ENCODE measurements at places on chromosomes 7 and 10.

- peak; percentile 86 for DNase-seq
Measured at GRCh38 chr10:99619851-99620710, at the start of gene SLC25A28. Gene SLC25A28, minus strand, starts transcription at chr10:99620439. Its CDS starts 104 bp downstream, at chr10:99620335.

GRCh38 chr10:33347211-33347610 lies 12.7 kb upstream of the NRP1 start:
- no peak for DNase-seq

GRCh38 chr7:150648353-150649079 lies 16.3 kb upstream of the GIMAP6 start:
- DNase-seq = no peak

- no peak for DNase-seq
Measured at GRCh38 chr10:71232089-71232998, 20.0 kb downstream of the UNC5B start.

DNA sequence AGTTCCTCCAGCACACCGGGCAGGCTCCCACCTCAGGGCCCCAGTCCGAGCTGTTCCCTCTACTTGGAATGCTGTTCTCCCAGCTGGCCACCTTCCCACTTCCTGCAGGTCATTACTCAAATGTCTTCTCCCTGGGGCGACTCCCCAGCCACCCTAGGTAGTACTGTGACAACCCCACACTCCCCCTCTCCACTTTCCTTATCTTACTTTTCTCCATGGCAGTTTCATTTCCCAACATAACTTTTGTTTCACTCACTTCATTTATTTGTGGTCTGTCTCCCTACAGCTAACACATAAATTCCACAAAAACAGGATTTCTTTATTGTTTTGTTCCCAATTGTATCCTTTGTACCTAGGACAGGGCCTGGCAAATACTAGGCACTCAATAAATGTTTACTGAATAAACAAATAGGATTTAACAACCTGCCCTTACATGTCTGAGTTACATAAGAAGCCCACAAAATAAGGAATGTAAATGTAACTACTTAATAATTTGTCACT lies 76.5 kb downstream of the JAZF1 start:
- no peak for DNase-seq

- no peak for DNase-seq
Measured at GRCh38 chr10:5927306-5927705, 37.3 kb downstream of the FBH1 start.

DNA sequence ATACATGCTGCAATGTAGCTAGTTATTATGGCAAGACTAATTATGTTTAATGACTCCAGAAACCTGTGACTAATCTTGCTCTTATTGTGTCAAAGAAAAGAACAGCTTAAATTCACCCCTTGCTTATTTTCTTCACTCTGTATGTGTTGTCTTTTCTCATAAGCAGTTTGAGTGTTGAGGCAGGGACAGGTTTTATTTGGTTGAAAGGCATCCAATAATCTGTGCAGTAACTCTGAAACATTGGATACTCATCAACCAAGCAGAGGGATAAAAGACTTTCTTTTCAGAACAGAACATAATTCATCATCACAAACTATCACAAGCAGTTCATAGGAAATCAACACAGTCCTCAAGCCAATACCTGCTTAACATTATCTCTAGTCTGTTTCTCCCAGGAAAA lies 797.6 kb upstream of the MBL2 start:
- no peak for DNase-seq

DNA sequence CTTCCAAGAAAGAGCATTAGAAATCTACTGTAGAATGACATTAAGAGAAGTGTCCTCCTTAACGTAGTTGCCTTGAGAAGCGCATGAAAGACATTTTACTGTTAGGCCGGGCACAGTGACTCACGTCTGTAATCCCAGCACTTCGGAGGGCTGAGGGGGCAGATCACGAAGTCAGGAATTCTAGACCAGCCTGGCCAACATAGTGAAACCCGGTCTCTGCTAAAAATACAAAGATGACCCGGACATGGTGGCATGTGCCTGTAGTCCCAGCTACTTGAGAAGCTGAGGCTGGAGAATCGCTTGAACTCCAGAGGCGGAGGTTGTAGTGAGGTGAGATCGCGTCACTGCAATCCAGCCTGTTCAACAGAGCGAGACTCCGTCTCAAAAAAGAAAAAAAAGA lies 28.9 kb downstream of the TARP start:
- DNase-seq = no peak

DNA sequence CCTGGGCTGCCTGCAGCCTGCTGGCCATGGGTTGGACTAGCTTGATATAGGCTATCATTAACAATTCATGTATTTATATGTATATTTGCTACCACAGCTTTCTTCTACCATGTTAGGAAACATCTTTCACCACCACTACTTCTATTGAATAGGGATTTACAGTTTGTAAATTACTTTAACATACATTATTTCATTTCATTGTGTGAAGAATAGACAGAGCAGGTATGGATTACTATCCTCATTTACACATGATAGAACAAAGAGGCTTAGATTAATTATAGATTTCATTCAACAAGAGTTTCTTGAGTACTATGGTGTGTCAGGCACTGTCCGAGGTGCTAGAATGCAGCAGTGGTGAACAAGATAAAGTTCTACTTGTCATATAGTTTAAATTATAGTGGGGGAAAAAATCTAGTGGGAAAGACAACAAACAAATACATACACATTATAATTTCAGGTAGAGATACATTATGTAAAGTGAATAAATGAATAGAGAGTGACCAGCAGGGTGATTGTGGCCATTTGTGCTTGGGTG lies 20.6 kb downstream of the VTI1A start:
- no peak for DNase-seq

GRCh38 chr10:84783909-84784308 lies 455.5 kb downstream of the CCSER2 start:
- DNase-seq = no peak

- DNase-seq = no peak
Measured at GRCh38 chr7:142969183-142969582, 7.0 kb upstream of the KEL start.

GRCh38 chr7:1025743-1026581 lies 18.4 kb upstream of the GPR146 start:
- no peak for DNase-seq

Data from stimulated activated CD8-positive, alpha-beta memory T cell treated with anti-CD3 and anti-CD28 coated beads, Interleukin-4, amount 100 ng/mL, for 1 hour (primary cell).